ENCODE measurements at places on chromosomes 6 and 20.
A peak's percentile ranks its signal among the peaks of the same experiment; 100 is the strongest.

DNA sequence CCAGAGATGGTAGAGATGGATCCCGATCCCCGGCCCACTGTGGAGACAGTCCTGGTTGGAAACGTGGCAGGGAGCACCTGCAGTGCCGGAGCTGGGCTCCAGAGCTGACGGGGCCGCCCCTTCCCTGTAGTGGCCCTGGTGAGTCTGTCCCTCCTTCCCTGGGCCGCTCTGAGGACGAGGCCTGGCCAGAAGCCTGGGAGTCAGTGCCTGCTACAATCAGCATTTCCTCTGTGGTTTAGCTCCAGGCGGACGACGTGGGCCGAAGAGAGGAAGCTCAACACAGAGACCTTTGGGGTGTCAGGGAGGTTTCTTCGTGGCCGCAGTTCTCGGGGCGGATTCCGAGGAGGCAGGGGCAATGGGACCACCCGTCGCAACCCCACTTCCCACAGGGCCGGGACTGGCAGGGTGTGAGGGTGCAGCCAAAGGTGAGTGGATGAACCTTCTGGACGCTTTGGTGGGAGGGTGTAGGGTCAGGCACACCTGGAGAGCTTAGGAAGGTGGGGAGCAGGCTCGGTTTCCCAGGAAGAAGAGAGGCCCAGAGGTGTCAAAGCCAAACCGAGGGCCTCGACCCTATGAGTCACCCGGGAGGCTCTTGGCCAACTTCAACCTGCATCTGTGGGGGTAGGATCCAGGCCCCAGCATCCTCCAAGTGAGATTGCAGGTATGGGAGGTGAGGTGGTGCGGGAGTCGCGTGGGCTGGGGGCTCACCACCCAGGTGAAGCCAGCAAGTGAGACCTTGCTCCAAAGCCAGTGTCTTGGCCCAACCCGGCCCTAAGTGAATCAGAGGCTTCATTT is 9.9 kb downstream of the PSMA7 start:
- no peak overlapping the region for H3K4me3 ChIP-seq
- peaks cover 90% of the 10 kb centered on the region for H3K36me3 ChIP-seq
- peaks cover 16% of the 10 kb centered on the region for H3K4me1 ChIP-seq
- no peak overlapping the region for H3K27ac ChIP-seq
- H3K27me3 ChIP-seq: no peaks in the 10 kb centered on the region

DNA sequence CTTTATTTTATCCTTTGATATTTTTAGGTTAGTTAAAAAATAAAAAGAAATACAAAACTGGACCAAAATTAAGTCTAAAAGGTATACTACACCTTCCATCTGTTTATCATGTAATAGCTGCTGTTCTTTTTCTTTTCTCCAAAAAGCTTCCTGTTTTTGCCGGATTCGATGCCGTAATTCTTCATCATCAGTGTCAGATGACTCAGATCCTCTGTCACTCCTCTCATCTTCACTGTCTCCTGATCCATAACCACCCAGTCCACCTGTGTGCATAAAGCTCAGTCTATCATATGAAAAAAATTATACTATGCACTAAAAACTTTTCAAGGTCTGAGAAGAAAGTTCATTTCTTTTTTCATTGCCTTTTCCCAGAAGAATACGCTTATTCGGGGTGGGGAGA is 8.5 kb upstream of the COQ3 start:
- no peaks in the 10 kb centered on the region for H3K27me3 ChIP-seq
- no peak for DNase-seq
- H3K4me3 ChIP-seq: no peak overlapping the region
- no peak overlapping the region for H3K27ac ChIP-seq
- peaks cover 4% of the 10 kb centered on the region for H3K4me1 ChIP-seq
- H3K36me3 ChIP-seq: peaks cover 63% of the 10 kb centered on the region

GRCh38 chr6:170056278-170056711 is 234.6 kb downstream of the DLL1 start:
- peaks cover 4% of the 10 kb centered on the region for H3K27me3 ChIP-seq
- H3K4me1 ChIP-seq: no peaks in the 10 kb centered on the region
- H3K27ac ChIP-seq: no peak overlapping the region
- DNase-seq: no peak
- no peak overlapping the region for H3K4me3 ChIP-seq
- H3K36me3 ChIP-seq: no peaks in the 10 kb centered on the region

- peaks cover 25% of the 10 kb centered on the region for H3K27me3 ChIP-seq
- no peak for DNase-seq
- peaks cover 19% of the 10 kb centered on the region for H3K4me1 ChIP-seq
- H3K27ac ChIP-seq: no peak overlapping the region
- H3K4me3 ChIP-seq: no peak overlapping the region
Observed at GRCh38 chr6:3323148-3323547, 64.4 kb downstream of the PSMG4 start.

DNA sequence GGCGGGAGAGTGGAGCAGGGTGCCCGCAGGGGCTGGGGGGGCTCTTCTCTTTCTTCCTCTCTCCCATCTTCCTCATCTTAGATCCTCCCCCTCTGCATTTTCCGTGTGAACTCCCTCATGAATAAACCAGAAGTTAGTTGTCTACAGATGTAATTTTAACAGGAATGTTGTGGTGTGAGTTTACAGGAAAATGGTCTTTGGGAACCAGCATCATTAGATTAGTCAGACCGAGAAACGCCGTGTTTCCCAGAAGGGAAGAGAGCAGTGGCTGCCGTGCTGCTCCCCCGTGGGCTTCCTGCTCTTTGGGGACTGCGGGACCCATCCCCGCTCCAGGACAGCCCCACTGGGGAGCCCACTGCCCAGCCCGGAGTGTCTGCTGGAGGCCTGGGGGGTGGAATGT is 3.4 kb downstream of the MYT1 start:
- H3K36me3 ChIP-seq: no peaks in the 10 kb centered on the region
- H3K27ac ChIP-seq: no peak overlapping the region
- no peak overlapping the region for H3K4me3 ChIP-seq
- H3K4me1 ChIP-seq: no peaks in the 10 kb centered on the region
- DNase-seq: no peak
- peaks cover 11% of the 10 kb centered on the region for H3K27me3 ChIP-seq

DNA sequence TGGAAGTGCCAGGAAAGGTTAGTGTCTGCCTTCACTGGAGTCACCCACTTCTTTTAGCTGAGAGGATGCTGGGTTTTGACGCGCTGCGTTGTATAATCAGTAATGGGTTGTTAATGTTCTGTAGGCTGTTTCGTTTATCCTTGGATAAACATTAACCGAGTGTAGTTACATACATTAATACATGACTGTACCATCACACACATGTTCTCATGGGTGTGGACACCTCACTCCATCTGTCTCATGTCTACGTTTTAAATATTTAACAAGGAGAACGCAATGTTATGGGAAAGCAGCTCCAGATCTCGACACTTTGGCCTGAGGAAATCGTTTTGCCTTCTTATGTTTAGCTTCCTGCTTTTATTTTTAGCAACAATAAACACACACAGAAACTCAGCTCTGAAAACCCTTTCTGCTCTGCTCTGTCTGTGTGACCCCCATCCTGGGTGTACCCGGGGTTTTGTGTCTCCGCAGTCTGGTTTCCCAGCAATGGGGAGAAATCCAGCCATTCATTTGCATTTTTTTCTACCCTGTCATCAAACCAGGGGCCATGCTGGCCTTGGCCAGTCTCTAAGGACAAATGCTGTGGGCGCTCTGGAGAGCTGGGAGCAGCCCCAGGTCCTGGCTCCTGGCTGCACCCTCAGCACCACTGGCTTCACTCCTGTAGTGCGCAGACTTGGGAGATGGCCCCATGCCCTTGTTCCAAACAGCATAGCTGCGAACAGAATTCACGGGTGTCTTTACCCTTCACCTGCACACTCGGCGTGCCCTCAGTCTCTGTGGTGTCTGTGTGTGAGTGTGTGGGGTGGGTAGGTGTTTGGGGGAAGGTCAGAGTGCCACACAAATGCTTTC is 110.8 kb downstream of the ERMARD start:
- no peaks in the 10 kb centered on the region for H3K27me3 ChIP-seq
- peaks cover 5% of the 10 kb centered on the region for H3K4me1 ChIP-seq
- no peak overlapping the region for H3K4me3 ChIP-seq

GRCh38 chr20:23138682-23139081 is 52.6 kb upstream of the CD93 start:
- no peak for DNase-seq
- H3K4me1 ChIP-seq: peaks cover 29% of the 10 kb centered on the region
- H3K27ac ChIP-seq: no peak overlapping the region
- peaks cover 2% of the 10 kb centered on the region for H3K27me3 ChIP-seq

DNA sequence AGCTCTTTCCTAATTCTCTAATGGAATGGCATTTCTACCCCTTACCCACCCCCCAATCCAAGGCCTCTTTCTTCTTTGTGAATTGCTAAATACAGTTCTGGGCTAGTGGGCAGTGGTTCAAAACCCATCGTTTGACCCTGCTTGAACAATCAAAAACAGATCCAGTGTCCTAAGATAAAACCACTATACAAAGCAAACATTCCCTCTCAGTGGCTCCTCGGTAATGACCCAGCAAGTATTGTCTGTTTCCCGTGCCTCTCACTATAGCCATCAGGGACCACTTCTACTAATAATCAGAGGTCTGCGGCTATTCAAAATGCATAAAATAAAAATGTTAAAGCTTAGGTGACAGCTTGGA is 143.5 kb upstream of the AKAP12 start:
- H3K36me3 ChIP-seq: peaks cover 64% of the 10 kb centered on the region
- H3K4me3 ChIP-seq: no peak overlapping the region
- H3K27ac ChIP-seq: no peak overlapping the region
- DNase-seq: no peak
- peaks cover 22% of the 10 kb centered on the region for H3K4me1 ChIP-seq

- H3K27me3 ChIP-seq: no peaks in the 10 kb centered on the region
- no peak for DNase-seq
- H3K27ac ChIP-seq: no peak overlapping the region
Observed at GRCh38 chr20:21840991-21841390, 135.5 kb downstream of the PAX1 start.

GRCh38 chr20:15241681-15242080 is 904.3 kb upstream of the FLRT3 start:
- H3K4me1 ChIP-seq: no peaks in the 10 kb centered on the region
- DNase-seq: no peak
- H3K27me3 ChIP-seq: no peaks in the 10 kb centered on the region
- H3K36me3 ChIP-seq: no peaks in the 10 kb centered on the region
- H3K27ac ChIP-seq: no peak overlapping the region

- peak overlapping the region; percentile 80 for H3K27ac ChIP-seq
- peak overlapping the region; percentile 77 for H3K4me3 ChIP-seq
- no peak for DNase-seq
- H3K36me3 ChIP-seq: peaks cover 3% of the 10 kb centered on the region
- peaks cover 60% of the 10 kb centered on the region for H3K4me1 ChIP-seq
Observed at GRCh38 chr6:7139835-7140470, 32.2 kb downstream of the RREB1 start.

DNA sequence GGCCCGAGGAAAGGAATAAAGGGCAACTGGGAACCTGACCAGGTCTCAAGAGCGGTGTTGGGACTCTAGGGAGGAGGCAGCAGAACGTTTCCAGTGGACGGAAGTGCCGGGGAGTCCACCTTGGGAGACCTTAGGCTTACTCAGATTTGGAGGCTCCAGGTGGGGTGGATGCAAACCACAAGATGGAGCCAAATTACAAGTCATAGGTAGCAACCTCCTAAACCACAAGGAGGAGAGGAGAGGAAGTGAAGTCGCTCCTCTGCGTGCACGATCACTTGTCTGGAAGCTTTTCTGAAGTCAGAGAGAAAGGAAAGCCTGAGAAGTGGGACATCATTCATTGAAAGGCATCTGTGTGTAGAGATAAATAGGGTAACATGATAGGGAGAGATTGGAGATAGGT is 9.3 kb downstream of the HLA-DOA start:
- H3K27ac ChIP-seq: no peak overlapping the region
- peaks cover 7% of the 10 kb centered on the region for H3K4me1 ChIP-seq
- no peaks in the 10 kb centered on the region for H3K36me3 ChIP-seq
- H3K27me3 ChIP-seq: peaks cover 56% of the 10 kb centered on the region
- H3K4me3 ChIP-seq: no peak overlapping the region

GRCh38 chr20:50519036-50519762 is 9.0 kb downstream of the PTPN1 start:
- no peaks in the 10 kb centered on the region for H3K27me3 ChIP-seq
- H3K36me3 ChIP-seq: peaks cover 69% of the 10 kb centered on the region
- H3K27ac ChIP-seq: peak overlapping the region; percentile 95
- H3K4me1 ChIP-seq: peaks cover 83% of the 10 kb centered on the region

DNA sequence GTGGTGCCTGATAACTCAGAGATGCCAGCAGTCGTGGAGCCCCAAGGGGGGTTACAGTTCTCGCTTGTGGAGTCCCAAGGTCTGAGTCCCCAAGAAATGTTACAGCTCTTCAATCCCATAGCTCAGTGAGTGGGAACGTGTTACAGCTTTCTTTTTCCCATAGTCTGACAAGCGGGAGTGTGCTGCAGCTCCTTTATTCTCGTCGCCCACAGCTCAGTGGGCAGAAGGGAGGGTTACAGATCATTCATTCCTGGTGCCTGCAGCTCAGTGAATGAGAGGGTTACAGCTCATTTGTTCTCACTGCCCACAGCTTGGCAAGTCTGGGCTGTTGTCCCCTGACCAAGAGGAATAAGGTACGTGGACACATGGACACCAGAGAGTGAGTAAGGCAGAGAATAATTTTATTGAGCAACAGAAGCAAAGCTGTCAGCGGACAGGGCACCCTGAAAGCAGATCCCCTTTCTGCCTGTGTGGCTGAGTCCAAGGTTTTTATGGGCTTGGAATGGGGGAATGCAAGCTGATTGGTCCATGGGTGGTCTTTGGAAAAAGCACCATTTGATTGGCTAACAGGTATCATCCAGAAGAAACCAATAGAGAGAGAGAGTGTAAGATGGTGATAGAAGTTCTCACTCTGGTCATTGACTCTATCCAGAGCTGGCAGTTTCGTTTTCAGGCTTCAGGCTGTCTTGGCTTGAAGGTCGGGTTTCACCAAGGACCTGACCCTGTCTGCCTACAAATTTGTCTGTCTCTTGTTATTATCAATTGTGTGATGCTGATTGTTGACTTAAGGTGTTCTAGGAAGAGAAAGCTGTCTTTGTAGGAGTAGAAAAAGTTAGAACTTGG is 16.4 kb downstream of the RNF217 start:
- H3K36me3 ChIP-seq: no peaks in the 10 kb centered on the region
- no peaks in the 10 kb centered on the region for H3K4me1 ChIP-seq
- DNase-seq: no peak
- H3K27me3 ChIP-seq: no peaks in the 10 kb centered on the region
- no peak overlapping the region for H3K4me3 ChIP-seq

All from activated T-helper 2 cell treated with anti-CD3 and anti-CD28 coated beads, Interferon-gamma antibody, Interleukin-2, Interleukin-4, amounts not matched to agents 10 μg/mL and 5 μg/mL and 100 μg/mL, durations not matched to agents 14 hours and 24 hours and 36 hours (primary cell).